Astrocyte (in vitro differentiated cells and primary cell): ENCODE measurements at places on chromosomes 2 and 18. TPM values are rescaled to one million over a fixed set of nuclear protein-coding genes. Genes with fewer than 3 reads are reported as not detected.

The CTIF gene
- 93.6 and 101 TPM in 2 replicates for total RNA-seq

The ZNF532 gene
- total RNA-seq: 128 and 135 TPM in 2 replicates

The TMEM169 gene
- 17.9 and 20.1 TPM in 2 replicates for total RNA-seq

The LYPD1 gene
- 51.1 and 61.6 TPM in 2 replicates for total RNA-seq

The NT5DC4 gene
- total RNA-seq: not detected in 2 replicates

The AMER3 gene
- 0.07 TPM in 1 of 2 replicates, not detected in the other for total RNA-seq

The GALR1 gene
- not detected in 2 replicates for total RNA-seq

The HOXD13 gene
- not detected in 2 replicates for total RNA-seq

DNA sequence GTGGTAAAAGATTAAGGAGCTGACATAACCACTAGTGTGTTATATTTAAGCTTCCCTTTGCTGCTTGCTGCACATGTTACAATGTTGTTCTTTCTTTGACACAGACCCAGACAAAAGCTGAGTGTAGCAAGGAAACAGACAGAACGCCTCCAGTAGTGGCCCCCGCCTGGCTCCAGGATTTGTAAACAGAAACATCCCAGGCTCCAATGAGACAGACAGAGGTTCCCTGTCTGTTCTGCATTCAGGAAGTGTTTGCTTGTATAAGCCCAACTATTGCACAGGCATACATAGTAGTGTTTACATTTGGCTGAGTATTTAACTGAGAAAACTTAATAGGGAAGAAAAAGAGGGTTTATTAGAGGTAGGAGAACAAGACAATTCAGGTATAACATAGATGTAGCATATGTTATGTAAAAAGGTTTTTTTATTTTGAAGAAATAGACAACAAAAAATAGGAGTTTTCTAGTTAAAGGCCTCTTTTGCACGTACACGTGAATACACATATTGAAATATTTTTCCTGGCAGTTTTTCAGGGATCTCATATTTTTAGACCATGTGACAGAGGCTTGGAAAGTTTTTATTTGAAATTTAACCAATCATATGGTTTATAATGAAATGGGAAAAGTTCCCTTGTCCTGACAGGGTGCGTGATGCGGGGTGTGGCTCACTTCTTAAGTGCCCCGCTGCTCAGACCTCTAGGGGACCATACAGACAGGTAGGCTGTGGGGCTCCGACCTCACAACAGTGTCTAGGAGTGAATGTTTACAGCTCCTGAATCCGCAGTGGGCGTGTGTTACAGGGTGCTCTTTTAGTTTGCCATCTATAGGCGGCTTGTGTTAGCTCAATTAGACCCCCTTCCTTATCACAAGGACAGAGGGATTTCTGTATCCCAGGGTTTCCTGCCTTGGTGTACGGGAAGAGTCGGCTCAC, 118.4 kb downstream of the BMPR2 start:
- H3K4me1 ChIP-seq: no peaks in the 10 kb centered on the region
- H3K4me3 ChIP-seq: no peak overlapping the region
- no peak overlapping the region for H3K27ac ChIP-seq
- peaks cover 4% of the 10 kb centered on the region for H3K36me3 ChIP-seq
- peak; percentile 31 for DNase-seq

DNA sequence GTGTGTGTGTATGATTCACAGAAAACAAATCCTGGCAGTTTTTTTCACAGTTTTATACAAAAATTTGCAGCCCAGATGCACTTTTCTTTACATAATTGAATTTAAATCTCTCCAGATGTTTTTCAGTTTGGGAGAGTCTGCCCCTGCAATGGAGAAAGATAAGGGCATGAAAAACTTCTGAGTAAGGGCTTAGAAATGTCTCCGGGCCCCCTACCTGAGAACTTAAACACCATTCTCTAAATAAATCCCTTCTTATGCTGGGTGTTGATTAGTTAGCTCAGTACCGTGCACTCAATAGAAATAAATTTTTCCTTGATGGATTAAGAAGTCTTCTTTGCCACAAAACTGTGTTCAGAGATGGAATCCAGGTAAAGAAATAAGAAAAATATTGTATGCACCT, 64.5 kb downstream of the DPP4 start:
- no peaks in the 10 kb centered on the region for H3K27me3 ChIP-seq
- H3K27ac ChIP-seq: no peak overlapping the region
- H3K4me1 ChIP-seq: no peaks in the 10 kb centered on the region
- no peak for DNase-seq

DNA sequence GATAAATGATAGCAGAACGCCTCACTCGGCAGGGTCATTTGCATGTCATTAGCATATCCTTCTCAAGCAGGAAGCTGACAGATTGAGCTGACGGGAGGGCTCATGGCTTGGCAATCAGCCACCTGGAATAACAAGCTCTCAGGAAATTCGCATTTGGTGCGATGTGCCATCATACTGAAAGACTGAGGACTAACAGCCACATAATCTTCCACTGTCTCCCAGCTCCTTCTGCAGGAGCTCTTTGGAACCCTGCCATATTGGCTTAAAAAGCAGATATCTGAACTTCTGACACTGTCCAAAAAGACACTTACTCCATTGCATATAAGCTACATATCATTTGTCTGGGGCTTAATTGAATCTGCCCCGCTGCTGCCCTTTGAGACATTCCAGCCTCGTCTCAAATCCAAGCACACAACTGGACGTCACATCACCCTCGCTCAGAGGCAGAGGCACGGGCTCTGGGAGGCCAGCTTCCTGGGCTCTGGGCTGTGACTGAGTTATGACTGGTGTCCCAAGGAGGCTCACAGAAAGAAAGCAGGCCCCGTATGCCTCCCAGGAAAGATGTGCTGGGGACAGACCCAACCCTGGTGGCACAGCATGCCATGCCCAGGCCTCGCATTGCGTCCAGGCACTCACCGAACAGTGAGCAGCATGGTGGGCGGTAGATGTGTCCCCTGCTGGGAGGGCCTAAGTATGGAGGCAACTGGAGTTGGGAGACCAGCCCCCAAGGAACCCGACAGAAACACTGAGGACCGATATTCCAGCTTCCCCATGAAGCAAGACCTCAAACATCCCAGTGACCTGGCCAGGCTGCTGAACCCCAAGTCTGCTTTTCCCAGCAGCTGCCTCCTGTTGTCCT, 228.0 kb downstream of the ATAD2B start:
- H3K36me3 ChIP-seq: no peaks in the 10 kb centered on the region
- H3K27me3 ChIP-seq: no peaks in the 10 kb centered on the region
- H3K4me1 ChIP-seq: peaks cover 14% of the 10 kb centered on the region
- no peak overlapping the region for H3K4me3 ChIP-seq
- H3K27ac ChIP-seq: no peak overlapping the region

- no peak overlapping the region for H3K4me3 ChIP-seq
- H3K36me3 ChIP-seq: no peaks in the 10 kb centered on the region
- DNase-seq: peak; percentile 78
- peaks cover 44% of the 10 kb centered on the region for H3K4me1 ChIP-seq
- peak overlapping the region; percentile 94 for H3K27ac ChIP-seq
- H3K27me3 ChIP-seq: no peaks in the 10 kb centered on the region
Observed at GRCh38 chr2:121502246-121502645, 28.4 kb upstream of the RNU4ATAC start.

DNA sequence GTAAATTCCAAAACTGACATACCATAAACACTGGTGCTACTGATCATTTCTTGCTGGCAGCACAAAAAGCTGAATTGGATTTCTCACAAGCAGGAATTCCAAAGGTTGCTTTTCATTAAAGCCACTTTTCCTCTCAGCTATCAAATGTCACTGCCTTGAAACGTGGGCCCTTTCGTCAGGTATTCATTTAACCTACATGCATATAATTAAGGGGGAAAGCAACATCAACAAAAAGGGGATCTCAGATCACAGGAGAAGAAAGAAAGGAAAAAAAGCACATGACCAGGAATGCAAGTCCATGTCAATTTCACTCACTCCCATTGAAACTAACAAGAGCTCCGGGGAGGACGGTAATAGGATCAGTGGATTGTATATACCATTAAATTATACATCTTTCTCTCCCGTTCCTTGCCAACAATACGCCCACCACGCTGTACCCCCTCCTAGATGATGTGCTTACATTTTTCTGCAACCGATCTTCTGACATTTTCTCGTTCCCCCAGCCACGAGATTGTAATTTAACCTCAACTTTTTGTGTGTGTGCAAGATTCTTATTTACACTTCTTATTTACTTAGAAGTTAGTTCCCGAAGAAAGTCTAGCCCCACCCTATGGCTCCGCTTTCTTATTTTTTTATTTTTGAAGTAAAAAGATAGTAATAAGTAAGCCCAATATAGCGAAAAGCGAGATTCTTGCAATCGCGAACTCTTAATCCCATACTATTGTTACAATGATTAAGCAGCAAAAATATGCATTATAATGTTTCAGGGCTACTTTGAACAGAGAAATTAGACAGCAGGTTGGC, 725 bp downstream of the FIGN start:
- H3K27me3 ChIP-seq: no peaks in the 10 kb centered on the region
- H3K27ac ChIP-seq: peak overlapping the region; percentile 95
- H3K36me3 ChIP-seq: no peaks in the 10 kb centered on the region
- H3K4me3 ChIP-seq: peak overlapping the region; percentile 95
- no peak for DNase-seq

GRCh38 chr2:122132147-122132691, 376.8 kb downstream of the TSN start:
- H3K4me3 ChIP-seq: no peak overlapping the region
- no peak overlapping the region for H3K27ac ChIP-seq
- no peaks in the 10 kb centered on the region for H3K36me3 ChIP-seq
- H3K27me3 ChIP-seq: no peaks in the 10 kb centered on the region

GRCh38 chr2:166882851-166883250, 5.4 kb upstream of the XIRP2 start:
- DNase-seq: no peak
- no peak overlapping the region for H3K4me3 ChIP-seq
- no peak overlapping the region for H3K27ac ChIP-seq
- H3K36me3 ChIP-seq: no peaks in the 10 kb centered on the region
- no peaks in the 10 kb centered on the region for H3K4me1 ChIP-seq
- no peaks in the 10 kb centered on the region for H3K27me3 ChIP-seq

- H3K27me3 ChIP-seq: no peaks in the 10 kb centered on the region
- no peak overlapping the region for H3K4me3 ChIP-seq
- H3K4me1 ChIP-seq: peaks cover 9% of the 10 kb centered on the region
- H3K27ac ChIP-seq: no peak overlapping the region
- DNase-seq: no peak
Observed at GRCh38 chr2:238257786-238258700, 18.2 kb upstream of the HES6 start.

- no peak overlapping the region for H3K4me3 ChIP-seq
- H3K27me3 ChIP-seq: no peaks in the 10 kb centered on the region
- H3K4me1 ChIP-seq: peaks cover 14% of the 10 kb centered on the region
- no peak for DNase-seq
Observed at GRCh38 chr2:85868822-85869221, 20.0 kb downstream of the ST3GAL5 start.

- no peaks in the 10 kb centered on the region for H3K36me3 ChIP-seq
- H3K27me3 ChIP-seq: no peaks in the 10 kb centered on the region
- H3K4me3 ChIP-seq: no peak overlapping the region
- no peaks in the 10 kb centered on the region for H3K4me1 ChIP-seq
Observed at GRCh38 chr2:240603846-240604245, 17.3 kb downstream of the CAPN10 start.

- H3K27me3 ChIP-seq: no peaks in the 10 kb centered on the region
- no peak for DNase-seq
- no peak overlapping the region for H3K27ac ChIP-seq
- peaks cover 4% of the 10 kb centered on the region for H3K4me1 ChIP-seq
Observed at GRCh38 chr2:10980886-10981425, 69.2 kb downstream of the KCNF1 start.

- no peak overlapping the region for H3K4me3 ChIP-seq
- H3K4me1 ChIP-seq: peaks cover 30% of the 10 kb centered on the region
- no peaks in the 10 kb centered on the region for H3K27me3 ChIP-seq
- no peak overlapping the region for H3K27ac ChIP-seq
Observed at GRCh38 chr2:9613291-9613690, 17.5 kb downstream of the YWHAQ start.

GRCh38 chr2:157930728-157931127, 54.6 kb upstream of the ACVR1 start:
- no peaks in the 10 kb centered on the region for H3K36me3 ChIP-seq
- H3K27me3 ChIP-seq: peaks cover 9% of the 10 kb centered on the region
- H3K4me3 ChIP-seq: no peak overlapping the region

DNA sequence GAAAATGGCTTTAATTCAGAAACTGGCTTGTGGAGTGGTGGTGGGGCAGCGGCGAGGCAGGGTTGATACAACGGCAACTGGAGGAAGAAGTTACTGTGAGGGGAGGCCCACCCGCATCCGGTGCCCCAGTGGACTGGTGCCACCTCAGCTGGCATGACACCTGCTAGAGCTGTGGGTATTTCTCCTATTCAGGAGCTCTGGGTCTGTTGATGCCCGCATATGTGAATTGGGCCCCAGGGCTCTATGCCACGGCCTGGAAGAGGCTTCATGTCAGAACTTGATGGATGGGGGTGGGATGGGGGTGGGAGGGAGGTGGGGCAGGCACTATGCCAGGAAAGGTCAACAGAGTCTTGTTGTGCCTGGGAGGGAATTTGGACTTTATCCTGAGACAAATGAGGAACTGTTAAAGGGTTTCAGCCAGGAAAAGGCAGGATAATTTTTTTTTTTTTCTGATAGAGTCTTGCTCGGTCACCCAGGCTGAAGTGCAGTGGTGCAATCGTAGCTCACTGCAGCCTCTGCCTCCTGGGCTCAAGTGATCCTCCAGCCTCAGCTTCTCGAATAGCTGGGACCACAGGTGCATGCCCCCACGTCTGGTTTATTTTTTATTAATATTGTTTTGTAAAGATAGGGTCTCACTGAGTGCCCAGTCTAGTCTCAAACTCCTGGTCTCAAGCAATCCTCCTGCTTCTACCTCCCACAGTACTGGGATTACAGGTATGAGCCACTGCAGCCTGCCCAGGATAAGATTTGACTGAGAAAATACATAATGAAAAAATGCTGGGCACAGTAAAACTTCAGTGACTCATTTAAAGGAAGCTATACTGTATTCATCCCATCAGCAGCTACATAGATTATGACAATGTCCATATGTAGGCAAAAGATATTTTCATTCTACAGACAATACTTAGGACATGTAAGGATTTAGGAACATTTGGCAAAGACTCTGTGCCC, 52.6 kb downstream of the SH2D6 start:
- no peaks in the 10 kb centered on the region for H3K36me3 ChIP-seq
- H3K4me3 ChIP-seq: no peak overlapping the region
- no peak for DNase-seq

GRCh38 chr2:156474401-156474800, 38.2 kb downstream of the GPD2 start:
- DNase-seq: no peak
- H3K36me3 ChIP-seq: no peaks in the 10 kb centered on the region
- no peaks in the 10 kb centered on the region for H3K27me3 ChIP-seq
- H3K4me3 ChIP-seq: no peak overlapping the region
- H3K27ac ChIP-seq: no peak overlapping the region

DNA sequence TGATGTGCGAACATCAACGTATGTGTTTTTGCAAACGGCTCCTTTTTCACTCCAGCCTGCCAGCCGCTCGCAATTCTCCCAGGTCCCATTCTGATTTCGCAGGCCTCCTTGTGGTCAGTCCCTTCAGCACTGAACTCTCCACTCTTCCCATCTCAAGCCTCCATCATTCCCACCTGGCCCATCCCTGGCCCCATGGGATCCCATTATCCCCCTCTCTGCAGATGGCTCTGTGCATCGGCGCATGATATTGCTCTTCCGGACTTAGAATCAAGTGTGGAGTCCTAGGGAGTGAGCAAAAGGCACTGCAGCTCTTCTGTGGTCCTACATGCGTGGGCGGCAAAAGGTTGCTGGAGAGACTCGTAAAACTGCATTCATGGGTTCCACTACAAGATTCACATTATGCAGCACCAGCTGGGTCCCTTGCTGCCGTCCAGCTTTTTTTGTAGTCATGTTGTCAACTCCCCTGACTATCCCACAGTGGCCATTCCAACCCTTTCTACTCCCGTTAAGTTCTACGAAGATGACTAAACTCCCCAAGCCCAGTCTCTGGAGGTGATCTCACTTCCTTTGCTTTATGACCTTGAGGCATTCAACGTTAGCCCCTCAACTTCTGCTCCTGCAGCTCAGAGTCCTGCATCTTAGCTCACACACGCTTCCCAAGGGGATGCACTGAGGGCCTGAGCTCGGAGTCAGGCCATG, 125.3 kb upstream of the NRP2 start:
- no peaks in the 10 kb centered on the region for H3K4me1 ChIP-seq
- no peaks in the 10 kb centered on the region for H3K36me3 ChIP-seq
- H3K4me3 ChIP-seq: no peak overlapping the region
- H3K27me3 ChIP-seq: no peaks in the 10 kb centered on the region
